Stimulated activated CD4-positive, alpha-beta T cell treated with anti-CD3 and anti-CD28 coated beads, Interleukin-15, amount 100 ng/mL, for 1 hour (primary cell): ENCODE measurements at places on chromosomes 12 and 14.

- DNase-seq: no peak
These were observed 391.8 kb downstream of the RAD51B start for GRCh38 chr14:68211421-68211820.

DNA sequence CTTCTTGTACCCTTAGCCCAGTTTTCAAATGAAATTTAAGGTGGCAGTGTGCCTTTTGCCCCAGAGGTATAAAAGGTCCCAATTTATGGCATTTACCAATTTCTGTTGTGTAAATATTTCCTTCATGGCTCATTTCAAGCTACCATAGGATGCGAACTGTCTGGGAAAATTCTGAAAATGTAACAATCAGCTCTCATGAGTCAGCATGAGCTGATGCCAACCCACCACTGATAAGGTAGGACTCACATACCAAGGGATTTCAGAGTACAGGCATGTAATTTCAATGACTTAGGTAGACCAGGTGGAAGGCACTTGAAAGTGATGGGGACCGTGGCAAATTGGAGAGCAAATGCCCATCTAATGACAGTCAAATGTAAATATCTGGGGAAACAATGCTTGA lies 169.5 kb downstream of the TTC8 start:
- no peak for DNase-seq

- DNase-seq: no peak
These were observed 82.2 kb downstream of the PPP2R5C start for GRCh38 chr14:101843665-101844064.

GRCh38 chr14:50083467-50084337 lies 32.7 kb downstream of the VCPKMT start:
- peak; percentile 45 for DNase-seq

DNA sequence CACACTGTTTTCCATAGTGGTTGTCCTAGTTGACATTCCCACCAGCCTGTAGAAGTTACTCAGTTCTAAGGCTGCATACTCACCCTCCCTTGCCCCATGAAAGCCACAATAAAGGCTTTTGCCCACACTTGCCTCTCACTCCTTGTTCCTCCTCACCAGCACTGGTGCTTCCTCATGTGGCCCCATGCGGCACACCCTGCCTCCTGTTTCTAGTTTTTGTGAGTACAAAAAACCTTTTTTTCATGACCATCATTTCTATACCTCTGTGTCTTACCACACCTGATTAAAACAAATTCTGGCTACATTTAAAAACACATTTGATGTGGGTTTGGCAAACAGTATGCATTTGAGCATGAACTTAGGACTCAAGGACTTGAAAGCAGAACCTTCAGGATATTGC lies 40.7 kb upstream of the RIN3 start:
- no peak for DNase-seq

DNA sequence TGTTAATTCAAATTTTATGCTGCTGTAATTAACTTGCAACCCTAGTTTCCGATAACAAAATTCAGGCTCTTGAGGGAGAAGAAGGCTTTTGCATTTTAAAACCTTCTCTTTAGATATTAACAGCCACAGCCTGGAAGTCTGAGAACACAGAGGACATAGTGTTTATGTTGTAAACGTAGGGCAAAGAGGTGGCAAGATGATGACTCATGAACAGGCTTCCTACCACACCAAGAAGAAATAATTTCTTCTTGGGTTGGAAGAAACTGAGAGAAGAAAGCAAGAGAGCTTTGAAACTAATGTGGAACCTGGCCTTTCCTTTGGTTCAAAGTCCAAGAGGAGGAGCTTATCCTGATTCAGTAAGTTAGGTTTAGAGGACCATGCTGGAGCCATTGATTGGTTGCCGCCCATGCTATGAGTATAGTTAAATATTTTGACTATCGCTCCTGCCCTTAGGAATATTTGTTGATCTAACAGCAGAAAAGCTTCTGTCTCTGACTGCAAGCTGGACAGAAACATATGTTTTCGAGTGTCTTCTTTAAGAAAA lies 31.8 kb downstream of the CCDC198 start:
- DNase-seq: no peak

DNA sequence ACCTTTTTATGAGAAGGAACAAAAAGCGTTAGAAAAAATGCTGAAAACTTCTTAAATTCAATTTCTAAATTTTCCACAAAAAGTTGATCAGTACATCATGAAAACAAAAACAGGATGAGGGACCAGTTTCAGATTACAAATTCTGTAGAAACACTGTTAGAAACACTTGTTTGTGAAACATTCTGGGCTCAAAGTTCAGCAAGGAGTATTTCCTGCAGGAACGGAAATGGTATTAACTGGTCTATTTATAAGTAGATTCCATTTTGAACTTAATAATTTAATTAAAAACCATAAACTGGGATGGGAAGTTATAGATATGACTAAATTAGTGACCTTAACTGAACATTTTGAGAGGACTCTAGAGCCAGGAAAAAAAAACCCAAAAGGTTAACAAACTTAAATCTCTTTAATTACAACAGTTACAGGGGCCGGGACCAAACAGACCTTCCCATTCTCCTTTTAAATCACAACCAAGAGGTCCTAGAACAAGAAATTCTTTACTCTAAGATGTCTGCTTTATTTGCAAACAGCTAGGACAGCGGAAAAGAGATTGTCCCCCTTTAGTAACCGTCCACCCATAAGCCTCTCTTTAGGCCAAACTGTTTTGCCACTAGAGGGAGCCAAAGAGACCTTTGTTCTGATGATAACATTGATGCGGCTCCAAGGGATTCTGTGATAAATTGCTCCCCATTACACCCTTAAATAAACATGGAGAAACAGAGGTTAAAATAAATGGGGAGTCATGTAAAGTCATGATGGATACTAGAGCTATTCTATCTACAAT lies 69.0 kb upstream of the RERGL start:
- no peak for DNase-seq

GRCh38 chr14:102940729-102941362 lies 18.4 kb downstream of the AMN start:
- no peak for DNase-seq

DNA sequence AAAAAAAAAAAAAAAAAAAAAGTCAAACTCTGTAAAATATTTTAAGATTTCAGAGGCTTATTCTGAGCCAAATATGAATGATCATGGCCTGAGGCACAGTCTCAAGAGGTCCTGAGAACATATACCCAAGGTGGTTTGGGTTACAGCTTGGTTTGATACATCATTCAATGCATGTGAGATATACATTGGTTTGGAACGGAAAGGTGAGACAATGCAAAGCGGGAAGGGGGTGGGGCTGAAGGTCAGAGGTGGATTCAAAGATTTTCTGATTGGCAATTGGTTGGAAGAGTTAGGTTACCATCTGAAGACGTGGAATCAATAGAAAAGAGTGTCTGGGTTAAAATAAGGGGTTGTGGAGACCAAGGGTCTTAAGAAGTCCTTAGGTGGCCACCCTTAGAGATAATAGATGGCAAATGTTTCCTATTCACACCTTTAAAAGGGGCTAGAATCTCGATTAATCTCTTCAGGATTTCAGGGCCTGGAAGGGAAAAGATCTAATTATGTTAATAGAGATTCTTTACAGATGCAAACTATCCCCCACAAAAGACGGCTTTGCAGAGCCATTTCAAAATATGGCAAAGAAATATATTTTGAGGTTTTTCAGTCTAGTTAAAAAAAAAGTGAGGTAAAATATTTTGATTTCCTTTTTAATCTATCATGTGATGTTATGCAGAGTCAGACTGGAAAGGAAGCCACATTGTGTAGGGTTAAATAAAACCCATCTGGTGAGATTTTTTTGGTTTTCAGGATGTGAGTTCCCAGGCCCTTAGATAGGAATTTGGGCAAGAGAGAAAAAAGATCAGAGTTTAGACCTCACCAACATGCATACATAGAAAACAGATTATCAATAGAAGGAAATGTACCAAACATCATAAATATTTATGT lies 173.8 kb upstream of the CNOT2 start:
- no peak for DNase-seq

DNA sequence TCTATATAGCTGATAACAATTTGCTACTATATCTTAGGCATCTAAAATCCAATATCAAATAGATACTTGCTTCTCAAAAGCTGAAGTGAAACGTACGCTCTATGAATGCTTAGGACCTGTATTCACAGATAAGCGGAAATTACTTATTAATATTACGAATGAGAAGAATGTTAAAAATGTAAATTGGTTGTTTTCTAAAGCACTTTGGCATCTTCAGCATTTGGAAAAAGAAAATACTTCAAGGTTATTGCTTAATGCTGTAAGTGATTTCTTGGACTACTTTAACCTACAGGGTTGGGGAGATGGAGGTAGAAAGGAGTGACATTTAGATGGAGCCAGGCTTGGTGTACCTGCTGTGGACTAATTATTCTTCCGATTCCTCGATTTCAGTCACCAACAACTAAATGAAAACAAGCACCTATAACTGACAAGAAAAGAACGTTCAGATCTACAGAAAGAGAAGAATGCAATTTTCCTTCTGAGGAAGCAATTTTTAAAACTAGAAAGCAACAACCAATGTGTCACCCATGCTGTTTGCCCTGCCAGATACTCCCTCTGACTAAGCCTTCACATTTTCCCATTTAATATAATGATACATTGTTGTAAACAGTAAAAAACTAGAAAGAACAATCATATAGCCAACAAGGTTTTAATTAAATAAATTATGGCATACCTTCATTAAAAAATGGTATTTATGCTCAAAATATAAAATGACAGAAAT lies 49.3 kb downstream of the SLC25A21 start:
- no peak for DNase-seq

DNA sequence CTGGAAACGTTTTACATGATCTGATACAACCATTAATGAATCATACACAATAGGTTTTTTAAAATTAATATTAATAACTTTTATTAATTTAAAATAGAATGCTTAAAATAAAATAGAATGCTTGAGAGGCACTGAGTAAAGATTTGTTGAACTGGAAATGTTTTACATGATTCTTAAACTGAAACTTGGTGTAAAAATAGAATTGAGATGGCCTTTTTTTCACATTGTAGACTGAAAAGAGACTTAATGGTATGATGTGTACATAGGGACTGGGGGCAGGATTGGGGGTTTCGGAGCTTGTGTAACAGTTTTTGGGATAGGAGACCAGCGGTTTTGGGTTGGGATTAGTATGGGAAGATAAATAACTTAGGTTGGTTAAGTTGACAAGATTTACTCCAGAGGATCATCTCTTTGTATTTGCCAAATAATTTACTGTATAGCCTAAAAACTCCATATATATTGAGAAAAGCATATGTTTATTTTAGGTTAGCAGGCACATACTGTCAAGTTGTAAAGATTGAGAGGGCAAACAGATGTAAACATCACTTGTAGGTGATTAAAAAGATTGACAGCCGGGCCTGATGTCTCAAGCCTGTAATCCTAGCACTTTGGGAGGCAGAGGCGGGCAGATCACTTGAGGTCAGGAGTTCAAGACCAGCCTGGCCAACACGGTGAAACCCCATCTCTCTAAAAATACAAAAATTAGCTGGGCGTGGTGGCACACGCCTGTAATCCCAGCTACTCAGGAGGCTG lies 2.0 kb upstream of the ZNF410 start:
- DNase-seq: no peak

GRCh38 chr14:55780156-55780946 lies 200.3 kb downstream of the KTN1 start:
- DNase-seq: no peak

DNA sequence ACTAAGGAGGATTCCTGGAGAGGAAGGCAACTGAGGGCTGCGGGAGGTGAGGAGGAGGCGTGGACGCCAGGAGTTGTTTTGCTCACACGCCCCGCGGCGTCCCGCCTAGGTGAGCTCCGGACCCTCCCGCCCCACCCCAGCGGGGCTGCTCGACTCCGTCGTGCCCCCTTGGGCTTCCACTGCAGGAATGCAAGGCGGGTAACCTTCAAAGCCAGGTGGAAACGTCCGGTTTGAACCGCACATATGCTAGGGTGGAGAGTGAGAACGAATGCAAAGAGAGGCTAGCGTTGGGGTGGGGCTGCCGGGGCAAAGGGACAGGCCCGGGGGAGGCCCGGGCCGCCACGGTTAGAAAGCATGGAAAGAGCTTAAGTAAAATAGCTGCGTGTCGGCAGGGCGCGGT lies 5.4 kb upstream of the DPPA3 start:
- DNase-seq: no peak

GRCh38 chr12:14854586-14855183 lies 11.4 kb upstream of the ART4 start:
- no peak for DNase-seq

GRCh38 chr12:51187370-51187987 lies 14.5 kb upstream of the TFCP2 start:
- DNase-seq: no peak

- no peak for DNase-seq
These were observed 786 bp downstream of the RHEBL1 start for GRCh38 chr12:49068879-49069506.

DNA sequence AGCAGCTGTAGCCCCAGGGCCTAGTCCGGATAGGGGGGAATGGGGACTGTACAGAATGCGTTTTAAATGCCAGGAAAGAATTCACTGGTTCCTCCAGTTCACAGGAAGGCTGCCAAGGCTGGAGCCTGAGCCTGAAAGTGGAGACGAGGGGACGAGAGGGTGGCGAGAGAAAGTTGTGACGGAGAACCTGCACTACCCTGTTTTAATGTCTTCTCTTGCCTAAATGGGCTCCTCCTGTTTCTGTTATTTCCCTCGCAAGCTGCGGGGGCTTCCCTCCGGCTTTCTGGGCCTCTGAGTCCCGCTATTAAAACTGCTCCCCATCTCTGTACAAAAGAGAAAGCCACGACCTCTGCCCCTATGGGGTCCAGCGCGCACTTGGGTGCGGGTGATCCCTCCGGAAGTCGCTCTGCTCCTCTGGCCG lies 4.5 kb downstream of the C1QL4 start:
- no peak for DNase-seq

DNA sequence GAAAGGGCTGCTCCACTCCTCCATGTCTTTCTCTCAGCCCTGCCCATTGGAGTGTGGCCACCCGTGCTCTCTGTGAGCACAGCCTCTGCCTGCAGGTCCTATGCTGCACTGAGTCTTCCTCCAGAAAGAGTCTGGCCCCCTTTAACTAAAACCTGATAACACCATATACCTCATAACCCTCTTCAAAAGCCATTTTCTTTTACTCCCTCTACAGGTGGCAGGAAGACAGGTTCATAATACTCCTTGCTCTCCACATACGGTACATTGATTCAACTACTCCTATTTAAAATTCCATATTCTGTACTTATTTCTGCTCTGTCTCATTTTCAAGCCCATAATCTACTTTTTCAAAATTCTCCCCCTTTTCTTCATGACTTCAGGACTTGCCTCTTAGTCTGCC lies 144.0 kb downstream of the HELB start:
- DNase-seq: no peak

DNA sequence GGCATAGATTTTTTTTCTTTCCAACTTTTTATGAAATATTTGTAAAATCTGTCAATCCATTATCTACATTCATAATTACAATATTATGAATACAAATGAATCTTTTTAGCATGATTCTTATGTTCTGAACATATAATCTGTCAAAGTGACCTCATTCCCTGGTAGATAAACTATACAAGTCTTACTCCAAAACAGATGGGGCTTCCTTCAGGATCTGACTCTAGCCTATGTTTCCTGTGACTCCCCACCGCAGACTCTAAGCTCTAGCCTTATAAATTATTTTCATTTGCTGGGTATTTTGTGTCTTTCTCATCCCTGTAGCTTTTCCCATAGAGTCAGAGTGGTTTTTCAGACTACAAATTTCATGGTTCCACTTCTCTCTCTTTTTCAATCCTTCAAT lies 202.1 kb upstream of the KITLG start:
- DNase-seq: no peak
